Germinal center (tissue), 1 donor: ENCODE measurements at places on chromosomes 11 and 22.

GRCh38 chr22:18100781-18101180, 9.8 kb upstream of the TUBA8 start:
- no peak for DNase-seq

DNA sequence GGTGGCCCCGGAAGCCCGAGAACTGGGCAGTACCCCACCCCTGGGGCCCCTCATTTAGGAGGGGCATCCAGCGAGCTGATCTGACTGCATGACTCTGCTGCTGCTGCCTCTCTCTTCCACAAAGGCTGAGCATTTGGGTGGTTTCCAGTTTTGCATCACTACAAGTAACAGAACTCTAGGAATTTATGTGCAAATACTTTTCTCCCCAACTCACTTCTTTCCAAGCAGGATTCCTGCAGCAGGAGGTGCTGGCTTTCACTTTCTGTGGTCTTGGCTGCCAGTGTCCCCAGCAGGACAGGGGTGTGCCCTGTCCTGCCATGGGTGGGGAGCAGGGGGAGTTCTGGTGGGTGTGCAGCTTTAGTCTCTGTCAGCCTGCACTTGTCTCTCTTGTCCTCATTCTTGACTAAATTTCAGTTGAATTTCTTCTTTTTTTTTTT, 21.2 kb downstream of the UPB1 start:
- no peak for DNase-seq

DNA sequence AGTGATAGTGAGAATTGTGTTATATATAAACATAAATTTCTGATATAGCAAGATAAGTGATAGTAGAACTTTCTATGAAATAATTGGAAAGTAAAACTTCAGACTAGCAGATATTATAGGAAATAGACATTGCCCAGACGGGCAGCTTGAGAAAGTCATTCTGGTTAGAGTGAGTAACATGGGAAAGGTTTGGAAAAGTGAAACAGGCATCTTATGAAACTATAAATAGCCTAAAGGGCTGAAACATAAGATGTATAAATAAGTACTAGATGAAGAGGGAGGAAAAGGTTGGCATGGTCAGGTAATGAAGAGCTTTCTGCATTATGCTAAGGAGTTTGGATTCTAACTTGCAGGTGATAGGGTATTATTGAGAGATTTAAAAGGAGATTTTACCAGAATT, 101.3 kb downstream of the DYNC2H1 start:
- DNase-seq = no peak

GRCh38 chr11:71153005-71153390, 99.4 kb downstream of the SHANK2 start:
- DNase-seq = no peak

DNA sequence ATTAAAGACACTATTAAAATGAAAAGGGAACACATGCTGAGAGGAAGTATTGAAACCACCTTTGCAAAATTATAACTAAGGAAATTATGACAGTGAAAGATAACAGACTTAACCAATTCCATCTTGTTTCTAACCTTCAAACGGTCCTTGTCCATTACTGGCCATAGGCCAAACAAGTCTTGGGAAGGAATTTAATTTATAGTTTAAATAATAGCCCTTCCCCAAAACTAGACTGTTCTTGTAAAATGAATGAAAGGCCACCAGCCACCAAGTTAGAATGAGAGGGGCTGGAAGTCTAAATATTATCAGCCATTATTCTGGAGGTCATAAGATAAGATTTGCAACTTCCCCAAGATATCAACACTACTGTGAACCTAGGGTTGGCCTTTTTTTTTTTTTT, 1.8 kb upstream of the TALDO1 start:
- no peak for DNase-seq

DNA sequence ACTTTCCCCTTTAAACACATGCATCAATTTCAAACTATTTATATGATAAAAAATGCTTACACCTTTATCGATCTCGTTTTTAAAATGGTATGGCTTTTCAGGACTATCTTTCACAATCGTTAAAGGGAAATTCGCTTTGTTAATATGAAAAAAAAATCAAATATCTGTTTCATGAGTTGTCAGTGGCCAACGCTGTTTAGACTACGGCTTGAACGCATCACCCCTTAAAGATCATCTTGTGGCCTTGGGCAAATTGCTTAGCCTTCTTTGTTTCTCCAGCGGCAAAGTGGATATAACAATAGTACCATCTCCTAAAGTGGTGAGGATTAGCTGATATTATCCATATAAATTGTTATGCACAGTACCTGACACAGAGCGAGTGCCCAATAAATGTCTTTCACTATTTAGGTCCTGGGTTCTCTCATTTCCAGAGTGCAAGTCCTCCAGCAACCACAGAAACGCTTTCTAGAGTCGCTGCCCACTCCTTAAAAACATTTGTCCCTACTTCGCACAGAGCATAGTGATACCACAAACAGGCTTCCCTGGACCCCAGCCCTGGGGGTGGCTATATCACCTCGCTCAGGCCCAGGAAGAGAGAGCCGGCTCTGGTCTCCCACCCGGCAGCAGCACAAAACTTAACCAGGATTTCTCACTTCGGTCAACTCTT, 904 bp downstream of the SLC35F2 start:
- no peak for DNase-seq

- no peak for DNase-seq
Observed at GRCh38 chr11:37391615-37392014, 793.6 kb upstream of the RAG2 start.

DNA sequence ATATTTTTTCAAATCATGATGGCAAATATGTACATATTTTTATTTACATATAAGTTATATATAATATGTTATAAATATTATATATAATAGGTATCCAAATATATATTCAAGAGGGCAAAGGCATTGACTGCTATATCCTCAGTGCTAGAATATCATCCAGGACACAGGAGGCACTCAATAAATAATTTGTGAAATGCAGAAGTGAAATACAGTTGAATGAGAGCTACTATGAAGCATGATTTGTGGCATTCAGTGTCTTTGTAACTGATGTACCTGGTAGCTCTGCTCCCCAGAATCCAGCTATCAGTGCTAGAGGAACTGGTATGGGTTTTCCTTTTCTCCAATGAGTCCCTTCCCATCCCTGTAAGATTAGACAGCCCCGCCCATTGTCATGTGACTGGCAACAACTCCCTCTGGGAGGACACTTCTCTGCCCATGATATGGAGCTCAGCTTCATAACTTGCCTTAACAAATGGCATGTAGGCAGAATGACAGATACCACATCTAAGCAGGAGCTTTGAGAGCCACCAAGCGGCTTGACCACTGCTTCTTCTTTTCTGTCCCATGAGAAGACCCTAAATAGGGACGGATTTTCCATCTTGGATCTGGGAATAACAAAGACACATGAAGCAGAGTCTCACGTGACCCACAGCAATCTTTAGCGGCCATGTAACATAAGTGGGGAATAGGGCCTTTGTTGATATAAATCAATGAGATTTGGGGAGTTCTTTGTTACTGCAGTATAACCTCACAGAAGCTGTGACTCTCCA, 10.2 kb upstream of the CD82 start:
- DNase-seq = no peak

- no peak for DNase-seq
Observed at GRCh38 chr22:23626286-23626975, 5.7 kb downstream of the DRICH1 start.

GRCh38 chr22:36009085-36009484, 19.5 kb downstream of the RBFOX2 start:
- DNase-seq = no peak

DNA sequence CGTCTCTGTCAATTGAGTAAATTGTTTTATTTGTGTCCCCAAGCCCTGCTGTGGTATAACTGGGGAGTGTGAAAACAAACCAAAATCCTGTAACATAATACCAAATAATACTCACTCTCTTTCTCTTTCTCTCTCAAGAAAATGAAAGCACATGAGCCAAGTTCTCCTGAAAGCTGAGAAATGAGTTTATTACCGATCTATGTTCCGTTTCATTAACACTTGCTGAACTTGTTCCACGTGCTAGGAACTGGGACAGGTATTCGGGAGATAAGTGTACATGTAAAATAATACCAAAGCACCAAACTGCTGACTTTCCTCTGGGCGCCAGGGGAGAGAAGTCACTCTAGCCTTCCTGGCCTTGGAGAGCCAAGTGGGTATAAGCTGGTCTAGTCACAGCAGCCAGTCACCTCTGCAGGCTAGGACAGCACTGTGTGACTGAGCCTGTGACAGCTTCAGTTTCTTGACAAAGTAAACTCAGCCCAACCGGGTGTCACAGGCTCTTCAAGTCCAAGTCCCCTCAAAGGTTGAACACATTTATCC, 23.1 kb downstream of the CD6 start:
- DNase-seq = no peak

GRCh38 chr11:65445604-65446445, 23.2 kb downstream of the NEAT1 start:
- no peak for DNase-seq

- no peak for DNase-seq
Observed at GRCh38 chr11:12439615-12440014, 62.2 kb downstream of the PARVA start.

DNA sequence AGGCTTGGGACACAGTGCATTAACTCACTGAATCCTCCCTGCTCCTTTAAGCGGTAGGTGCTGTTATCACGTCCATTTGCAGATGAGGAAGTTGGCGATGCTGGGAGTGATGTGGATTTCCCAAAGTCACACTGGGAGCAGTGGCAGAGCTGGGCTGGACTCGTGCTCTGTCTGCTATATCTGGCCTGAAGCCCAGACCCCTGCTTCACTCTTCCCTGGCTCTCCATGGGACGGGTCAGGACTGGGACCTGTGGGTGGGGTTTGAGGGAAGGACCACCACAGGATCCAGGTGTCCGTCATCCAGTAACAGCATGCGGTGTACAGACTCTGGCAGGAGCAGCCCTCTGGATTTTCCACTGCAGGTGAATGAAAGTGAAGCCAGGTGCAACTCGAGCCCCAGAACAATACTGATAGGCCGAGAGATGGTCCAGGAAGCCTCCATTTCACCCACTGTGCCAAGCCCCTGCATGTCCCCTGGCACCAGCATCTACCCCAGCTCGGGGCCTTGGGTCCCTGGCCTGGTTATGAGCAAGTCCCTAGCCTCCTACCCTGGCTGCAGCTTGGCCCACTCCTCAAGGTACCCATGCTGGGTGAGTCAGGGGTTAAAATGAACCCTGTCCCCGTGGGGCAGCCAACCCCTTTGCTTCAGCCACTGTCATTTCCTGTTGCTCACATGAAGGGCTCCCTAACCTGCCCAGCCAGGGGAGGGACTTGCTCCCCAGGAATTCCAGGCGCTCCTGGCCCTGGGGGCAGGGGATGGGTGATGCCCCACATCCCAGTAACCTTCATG, 4.2 kb downstream of the USP2 start:
- DNase-seq = no peak

DNA sequence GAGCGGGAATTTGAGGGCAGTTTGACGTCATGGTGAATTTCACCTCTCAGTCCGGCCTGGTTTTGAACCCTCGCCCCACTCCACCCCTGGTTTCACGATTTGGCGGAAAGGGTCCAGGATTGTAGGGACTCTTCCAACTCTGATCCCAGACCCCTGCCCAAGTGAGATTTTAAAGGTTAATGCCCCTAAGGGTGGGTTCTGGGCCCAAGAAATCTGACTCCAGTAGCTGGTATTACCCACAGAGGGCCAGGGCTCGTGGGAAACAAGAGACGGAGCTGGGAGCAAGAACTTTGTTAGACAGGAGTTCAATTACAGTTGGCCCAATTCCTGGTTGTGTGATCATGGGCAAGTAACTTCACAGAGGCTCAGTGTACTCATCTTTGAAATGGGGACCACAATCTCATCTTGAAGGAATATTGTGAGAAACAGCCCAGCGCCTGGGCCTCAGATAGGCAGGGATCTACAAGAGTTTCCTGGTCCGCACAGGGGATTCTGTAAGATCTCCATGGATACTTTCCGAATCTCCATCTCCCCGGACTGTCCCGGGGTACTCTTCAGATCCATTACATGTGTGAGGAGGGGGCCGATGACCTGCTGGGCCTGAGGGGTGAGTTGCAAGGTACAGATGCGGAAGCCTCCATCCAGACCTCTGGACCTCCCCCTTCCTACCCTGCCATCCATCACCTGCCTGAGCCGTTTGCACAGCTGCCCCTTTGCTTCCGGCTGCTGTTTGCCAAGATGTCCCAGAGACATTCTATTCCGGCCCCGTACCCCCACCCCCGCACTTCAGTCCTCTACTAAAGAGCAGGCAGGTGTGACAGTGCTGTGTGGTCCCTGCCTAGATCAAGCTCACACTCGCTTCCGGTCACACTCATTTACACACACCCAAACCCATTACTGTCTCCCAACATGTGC, 687 bp upstream of the CALCA start:
- no peak for DNase-seq

GRCh38 chr11:47225552-47226400, 11.0 kb downstream of the DDB2 start:
- no peak for DNase-seq

DNA sequence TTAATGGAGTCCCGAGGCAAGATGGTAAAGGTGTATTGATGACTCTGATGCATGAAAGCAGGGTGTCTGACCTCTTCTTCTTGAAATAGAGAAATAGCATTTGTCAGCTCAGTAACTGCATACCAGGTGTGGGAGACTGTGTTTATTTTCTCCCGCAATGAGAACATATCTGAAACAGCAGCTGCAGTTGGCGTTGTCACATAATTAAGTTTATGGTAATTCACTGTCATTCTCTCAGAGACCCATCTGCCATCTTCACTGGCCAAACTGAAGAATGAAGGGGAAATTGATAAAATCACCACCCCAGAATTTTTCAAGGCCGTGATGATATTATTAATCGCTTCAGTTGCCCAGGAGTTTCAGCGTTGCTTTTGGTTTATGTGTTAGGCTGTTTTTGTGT, 20.1 kb upstream of the MCHR1 start:
- no peak for DNase-seq

- no peak for DNase-seq
Observed at GRCh38 chr11:70068950-70069349, 9.2 kb upstream of the ANO1 start.

- DNase-seq = no peak
Observed at GRCh38 chr11:12882670-12883069, 126.4 kb upstream of the RASSF10 start.

GRCh38 chr11:131897956-131898355, 527.5 kb downstream of the NTM start:
- DNase-seq = no peak

DNA sequence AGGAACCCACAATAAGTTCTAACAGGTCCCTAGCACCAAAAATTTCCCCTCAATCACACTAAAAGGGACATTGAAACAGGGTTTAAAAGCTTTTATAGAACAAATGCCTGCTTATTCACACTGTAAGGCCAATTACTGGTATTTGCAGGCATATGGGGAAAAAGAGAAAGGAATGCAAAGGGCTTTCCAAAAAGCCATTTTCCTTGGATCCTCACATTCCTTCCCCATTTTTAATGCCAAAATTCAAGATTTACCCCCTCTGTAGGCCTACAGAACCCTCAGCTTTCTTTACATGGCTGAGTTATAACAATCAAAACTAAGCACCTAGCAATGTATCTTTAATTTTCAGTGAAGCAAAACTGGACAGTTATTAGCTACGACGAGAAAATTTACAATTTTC, 102.0 kb downstream of the SBF2 start:
- DNase-seq = no peak

- DNase-seq = no peak
Observed at GRCh38 chr11:111734101-111734953, 31.9 kb downstream of the PPP2R1B start.
